Hematopoietic multipotent progenitor cell treated with erythropoietin and hydrocortisone succinate and interleukin-3 and kit ligand, for 15 days (in vitro differentiated cells): ENCODE measurements at places on chromosomes 1 and 21.

- DNase-seq, result no peak
These were observed 13.2 kb downstream of the QSOX1 start for GRCh38 chr1:180167721-180168467.

DNA sequence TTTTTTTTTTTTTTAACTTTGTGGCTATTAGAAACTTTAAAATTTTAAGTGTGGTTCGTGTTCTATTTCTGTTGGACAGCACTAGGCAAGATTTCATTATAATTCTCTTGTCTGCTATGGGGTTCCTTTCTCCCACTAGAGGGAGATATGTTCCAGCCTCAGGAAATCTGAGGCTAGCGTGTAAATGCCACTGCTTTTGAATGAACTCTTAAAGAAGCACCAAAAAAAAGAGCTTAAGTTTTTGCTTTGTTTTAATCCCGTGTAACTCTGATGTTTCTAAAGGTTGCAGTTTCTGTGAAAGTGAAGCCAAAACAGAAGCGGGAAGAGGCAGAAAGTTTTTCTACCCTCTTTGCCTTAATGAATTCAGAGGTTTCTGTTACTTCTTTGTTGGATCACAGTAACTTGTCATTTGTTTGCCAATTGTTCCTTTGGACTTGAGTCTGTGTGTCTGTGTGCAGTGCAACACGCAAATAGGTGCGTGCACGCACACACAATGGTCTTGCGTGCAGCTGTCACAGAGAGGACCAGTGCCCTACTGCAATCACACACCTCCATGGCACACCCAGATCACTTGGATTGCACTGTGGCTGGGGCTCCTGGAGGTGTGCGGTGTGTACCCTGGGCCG lies 32.3 kb downstream of the HHAT start:
- no peak for DNase-seq

GRCh38 chr1:11198851-11199594 lies 9.9 kb downstream of the ANGPTL7 start:
- no peak for DNase-seq

DNA sequence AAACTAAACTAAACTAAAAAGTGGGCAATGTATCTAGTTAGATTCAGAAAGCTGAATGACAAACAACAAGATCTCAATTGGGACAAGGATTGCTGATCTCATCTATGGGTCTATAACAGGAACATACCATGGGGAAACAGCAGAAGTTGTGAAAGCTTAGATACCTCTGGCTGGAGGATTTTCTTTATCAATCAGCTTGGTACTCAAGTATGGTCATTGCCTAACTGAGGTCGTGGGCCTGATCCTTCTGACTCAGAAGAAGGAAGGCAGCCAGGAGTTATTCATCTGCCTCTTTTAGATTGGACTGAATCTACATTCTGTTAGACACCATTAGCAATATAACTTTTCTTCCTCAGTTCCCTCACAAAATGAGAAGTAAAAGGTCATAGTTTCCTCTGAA lies 39.7 kb downstream of the DNTTIP2 start:
- no peak for DNase-seq

- no peak for DNase-seq
These were observed 12.9 kb downstream of the PPIE start for GRCh38 chr1:39751595-39751994.

DNA sequence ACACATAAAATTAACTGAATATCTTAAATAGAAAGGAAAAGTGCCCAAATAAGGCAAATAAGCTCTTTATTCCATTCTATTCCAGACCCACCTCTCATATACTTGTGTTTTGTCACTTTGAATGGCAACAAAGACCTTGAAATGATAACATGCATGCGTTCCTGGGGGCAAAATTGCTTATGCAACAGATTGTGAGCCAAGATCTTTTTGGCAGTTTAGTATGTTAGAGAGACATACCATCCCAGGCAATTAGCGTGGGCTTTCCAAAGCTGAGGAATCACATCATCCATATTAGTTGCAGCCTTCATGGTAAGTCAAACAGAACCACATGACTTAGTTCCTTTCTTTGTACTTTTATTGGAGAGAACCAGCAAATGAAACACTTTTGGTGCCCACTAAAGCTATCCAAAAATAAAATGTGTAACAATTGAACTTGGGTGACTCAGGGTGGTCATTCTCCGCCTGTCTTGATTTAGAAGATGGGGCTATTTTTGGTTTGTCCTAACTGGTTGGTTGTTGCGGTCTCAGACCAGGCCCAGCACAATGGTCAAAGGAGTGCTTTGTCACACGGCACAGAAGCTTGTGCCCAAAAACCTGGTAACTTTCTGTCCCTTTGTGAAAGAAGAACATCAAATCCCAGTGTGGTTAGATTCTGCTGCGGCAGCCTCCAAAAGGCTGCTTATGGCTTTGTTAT lies 68.7 kb upstream of the ATF3 start:
- no peak for DNase-seq

GRCh38 chr1:69523032-69523431 lies 44.7 kb upstream of the LRRC7 start:
- DNase-seq, result no peak

GRCh38 chr1:162206749-162207635 lies 137.5 kb downstream of the NOS1AP start:
- DNase-seq, result no peak

- DNase-seq, result no peak
These were observed 9.4 kb upstream of the HENMT1 start for GRCh38 chr1:108670131-108670773.

- DNase-seq, result no peak
These were observed 216.2 kb downstream of the SDCCAG8 start for GRCh38 chr1:243471754-243472745.

- no peak for DNase-seq
These were observed 82.0 kb upstream of the RUNX3 start for GRCh38 chr1:25011943-25012638.

DNA sequence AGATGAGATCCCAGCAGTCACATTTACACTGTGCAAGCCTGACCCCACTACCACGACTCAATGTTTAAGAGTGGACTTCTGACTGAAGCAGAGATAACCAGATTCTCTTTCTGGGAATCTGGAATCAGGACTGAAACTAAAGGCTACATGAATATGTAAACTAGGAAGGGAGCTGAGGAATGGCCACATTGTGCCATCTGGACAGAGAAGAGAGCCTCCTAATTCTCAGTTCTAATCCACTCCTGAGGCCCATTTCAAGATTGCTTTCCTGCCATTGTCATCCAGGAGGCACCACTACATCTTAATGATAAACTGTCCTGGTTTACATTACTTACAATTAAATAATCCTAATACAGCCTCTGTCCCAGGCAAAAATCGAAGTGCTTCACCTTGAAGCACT lies 6.5 kb downstream of the PAXBP1 start:
- no peak for DNase-seq

GRCh38 chr1:43269627-43270375 lies at the start of gene TMEM125:
Gene TMEM125 (plus strand): TSS chr1:43269983. CDS start chr1:43272723, 2,740 bp downstream.
- no peak for DNase-seq

- no peak for DNase-seq
These were observed 174.7 kb downstream of the ADGRL4 start for GRCh38 chr1:78831731-78832360.

DNA sequence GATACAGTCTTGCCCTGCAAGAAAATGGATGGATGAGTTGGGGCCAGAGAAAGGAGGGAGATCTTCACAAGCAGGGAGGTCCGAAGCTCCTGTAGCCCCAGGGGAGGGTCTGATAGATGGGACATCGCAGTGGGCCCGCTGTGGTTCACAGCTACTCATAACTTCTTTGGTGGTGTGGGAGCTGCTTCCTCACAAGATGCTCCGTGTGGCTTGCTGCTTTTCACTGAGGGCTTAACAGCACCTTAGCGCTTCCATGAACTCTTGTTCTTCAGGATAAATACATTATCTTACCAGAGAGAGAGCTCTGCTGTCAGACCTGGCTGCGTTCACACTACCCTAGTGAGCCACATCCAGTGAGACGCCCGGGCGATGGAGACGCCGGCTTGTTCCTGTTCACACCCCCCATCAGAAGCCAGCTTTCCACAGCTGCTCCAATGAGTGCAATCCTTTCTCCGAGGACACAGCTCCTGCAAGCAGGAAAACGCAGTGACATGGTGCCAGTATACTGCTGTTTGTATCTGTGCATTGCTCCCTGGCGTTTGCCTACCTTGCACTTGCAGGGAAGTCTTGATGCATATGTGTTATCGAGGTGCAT lies 599.8 kb downstream of the AJAP1 start:
- DNase-seq, result no peak

DNA sequence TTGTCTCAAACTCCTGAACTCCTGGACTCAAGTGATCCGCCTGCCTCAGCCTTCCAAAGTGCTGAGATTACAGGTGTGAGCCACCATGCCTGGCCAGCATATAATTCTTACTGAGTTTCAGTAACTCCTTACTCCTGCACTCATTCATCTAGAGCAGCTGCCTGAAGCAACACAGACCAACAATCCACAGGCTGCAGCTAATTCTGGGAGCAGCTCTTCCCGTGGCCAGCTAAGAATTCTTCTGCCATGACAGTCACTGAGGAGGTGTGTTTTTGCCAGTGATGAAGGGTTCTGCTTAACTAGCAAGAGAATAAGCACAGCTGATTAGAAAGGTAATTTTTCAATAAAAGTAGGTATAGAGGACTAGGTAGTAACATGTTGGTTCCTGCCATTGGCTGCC lies 5.4 kb downstream of the VTCN1 start:
- DNase-seq, result no peak

- DNase-seq, result no peak
These were observed 8.1 kb upstream of the TNFRSF4 start for GRCh38 chr1:1221887-1222574.

DNA sequence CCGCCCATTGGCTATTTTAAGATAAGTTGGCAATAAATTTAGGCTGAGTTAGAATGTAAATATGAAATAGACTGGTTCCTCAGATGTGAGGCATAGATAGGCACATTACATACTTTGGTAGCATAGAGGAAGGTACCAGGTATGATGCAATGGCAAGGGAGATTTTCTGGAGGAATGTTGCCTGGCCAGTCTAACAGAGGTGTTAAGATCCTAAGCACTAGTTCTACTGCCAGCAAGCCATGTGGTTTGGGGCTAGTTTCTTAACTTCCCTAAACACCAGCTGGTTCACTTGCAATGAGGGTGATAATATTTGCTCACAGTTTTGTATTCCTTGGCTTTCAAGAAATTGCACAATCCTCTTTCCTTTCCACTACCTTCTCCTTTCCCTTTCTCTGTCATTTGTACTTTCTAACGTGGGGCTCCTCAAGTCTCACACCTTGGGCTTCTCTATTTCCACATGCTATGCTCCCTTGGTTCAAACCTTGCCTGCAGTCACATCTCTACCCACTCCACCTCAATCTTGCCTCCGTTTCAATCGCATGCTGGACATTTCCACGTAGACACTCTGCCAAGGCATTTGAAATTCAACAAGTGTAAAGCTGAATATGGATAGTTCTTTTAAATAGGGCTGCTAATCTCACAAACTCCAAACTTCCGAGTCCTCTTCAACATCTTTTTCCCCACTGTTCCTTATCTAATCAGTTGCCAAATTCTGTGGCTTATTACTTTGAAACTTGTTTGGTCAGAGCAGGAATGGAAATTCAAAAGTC lies 4.7 kb upstream of the CD55 start:
- no peak for DNase-seq

GRCh38 chr1:207813946-207814345 lies 62.1 kb downstream of the CD46 start:
- DNase-seq, result no peak

DNA sequence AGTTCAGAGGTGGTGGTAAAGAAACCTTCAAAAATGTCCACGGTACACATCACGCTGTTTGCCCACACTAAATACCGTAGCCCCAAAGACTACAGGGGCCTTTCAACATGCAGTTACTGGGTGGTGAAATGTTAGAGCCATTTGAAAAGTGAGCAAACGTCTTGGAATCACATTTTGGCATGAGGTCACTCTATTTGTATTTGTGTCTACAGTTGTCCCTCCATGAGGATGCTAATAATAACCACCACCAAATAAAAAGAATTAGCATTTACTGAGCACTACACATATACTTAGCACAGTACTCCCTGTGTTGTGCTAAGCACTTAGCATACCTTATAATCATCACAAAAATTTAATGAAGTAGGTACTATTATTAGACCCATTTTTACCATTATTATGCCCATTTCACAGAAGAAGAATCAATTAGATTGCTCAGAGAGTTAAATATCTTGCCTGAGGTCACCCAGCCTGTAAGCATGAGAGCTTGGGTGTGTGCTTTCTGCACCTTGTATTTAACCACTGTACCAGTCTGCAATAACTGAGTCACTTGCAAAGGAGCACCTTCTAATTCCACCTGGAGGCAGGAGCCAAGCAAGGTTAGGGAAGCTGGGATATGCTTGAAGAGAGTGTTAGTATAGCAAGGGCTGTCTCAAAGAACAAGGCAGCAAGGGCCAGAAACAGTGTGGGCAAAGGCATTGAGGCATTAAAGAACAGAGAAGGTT lies 57.4 kb downstream of the DNTTIP2 start:
- DNase-seq, result no peak

GRCh38 chr1:10608690-10609089 lies 133.9 kb downstream of the PEX14 start:
- no peak for DNase-seq

GRCh38 chr1:20551945-20552727 lies at the start of gene FAM43B:
Gene FAM43B (plus strand): TSS chr1:20552573. CDS start chr1:20552974, 401 bp downstream.
- DNase-seq, result no peak

GRCh38 chr1:51912881-51913280 lies 34.4 kb upstream of the NRDC start:
- DNase-seq, result no peak

- DNase-seq, result no peak
These were observed 151.8 kb downstream of the PTPRU start for GRCh38 chr1:29388170-29388569.

- DNase-seq, result no peak
These were observed 530 bp upstream of the TIPRL start for GRCh38 chr1:168178227-168178637.

DNA sequence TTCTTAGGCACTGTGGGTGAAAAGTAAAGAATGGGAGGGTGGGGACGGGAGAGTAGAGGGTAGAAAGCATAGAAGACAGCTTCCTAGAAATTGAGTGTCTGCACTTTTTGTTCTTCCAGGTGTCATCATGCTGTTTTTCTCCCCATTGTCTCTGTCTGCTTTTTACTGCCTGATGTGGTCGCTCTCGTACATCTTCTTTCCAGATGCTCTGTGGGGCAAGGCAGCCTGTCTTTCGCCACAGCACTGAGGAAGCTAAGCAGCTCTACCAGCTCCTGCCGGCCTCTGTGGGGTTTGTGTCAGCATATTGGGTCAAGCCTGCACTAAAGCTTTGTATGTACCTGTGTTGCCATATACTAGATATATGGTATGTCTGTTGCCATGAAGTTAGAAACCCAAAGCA lies 13.2 kb downstream of the TMEM269 start:
- DNase-seq, result no peak

DNA sequence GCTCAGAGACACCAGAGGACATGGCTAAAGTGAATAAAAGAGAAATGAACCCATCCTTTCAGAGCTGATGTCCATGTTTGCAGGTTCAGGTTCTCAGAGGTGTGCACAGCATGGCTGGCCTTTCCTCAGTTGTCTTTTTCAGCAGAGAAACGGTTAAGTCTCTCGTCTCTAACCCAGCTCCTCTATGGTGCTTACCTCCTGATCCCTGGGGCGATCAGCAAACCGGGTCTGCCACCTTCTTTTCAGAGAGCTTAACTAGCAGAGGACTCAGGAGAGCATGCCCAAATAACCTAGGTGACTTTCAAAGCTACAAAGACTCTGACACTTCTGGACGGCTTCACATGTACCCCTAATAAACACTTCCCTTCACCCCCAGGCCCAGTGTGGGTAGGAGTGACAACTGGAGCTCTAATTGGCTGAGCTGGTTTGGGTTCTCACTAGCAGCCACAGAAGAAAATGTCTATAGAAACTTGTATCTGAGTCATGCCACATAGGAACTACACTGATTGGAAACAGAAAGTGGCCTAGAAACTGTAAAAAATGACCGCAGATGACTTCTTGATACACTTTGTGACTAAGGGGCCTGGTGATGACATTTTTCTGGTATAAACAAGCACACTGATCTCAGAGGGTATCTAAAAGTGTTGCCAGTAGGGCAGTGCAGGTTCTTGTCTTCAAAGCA lies at the start of gene AIM2:
TSS of gene AIM2 (minus strand) at position 329 of the 682 bp plus-strand sequence. CDS start 3,267 bp downstream, outside the sequence.
- DNase-seq, result no peak
